ENCODE measurements at places on chromosomes 2 and 18. TPM values are rescaled to one million over a fixed set of nuclear protein-coding genes. Genes with fewer than 3 reads are reported as not detected.

DNA sequence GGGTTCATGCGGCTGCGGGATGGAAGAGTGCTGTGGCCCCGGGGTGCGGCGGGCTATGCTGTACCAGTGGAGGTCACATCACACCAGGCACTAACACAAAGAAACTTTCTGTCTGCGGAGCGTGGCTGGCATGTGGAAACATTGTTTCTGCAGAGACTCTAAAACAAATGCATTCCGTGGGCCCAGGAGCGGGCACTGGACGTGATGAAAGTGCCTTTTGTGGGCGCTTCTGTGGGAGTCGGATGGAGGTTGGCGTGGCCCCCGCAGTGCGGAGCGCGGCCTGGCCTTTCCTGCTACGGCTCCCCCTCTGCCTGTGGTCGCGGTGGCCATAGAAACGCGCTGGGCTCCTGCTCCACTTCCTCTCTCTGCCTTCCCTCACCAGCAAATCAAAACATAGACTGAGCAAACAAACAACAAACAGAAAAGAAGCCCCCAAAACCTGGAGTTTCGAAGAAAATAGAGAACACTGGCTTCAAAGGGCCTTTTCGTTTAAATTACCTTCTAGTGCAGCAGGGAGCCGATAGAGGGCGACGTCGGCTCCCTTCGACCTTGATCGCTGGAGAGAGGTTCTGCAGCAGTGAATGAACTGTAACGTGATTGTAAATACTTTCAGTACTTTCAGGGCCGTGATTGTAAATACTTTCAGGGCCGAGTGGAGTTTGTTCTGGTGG, 51.4 kb downstream of the KIF5C start:
- DNase-seq = peak; percentile 19

- DNase-seq = no peak
Observed at GRCh38 chr2:61493523-61493942, 22.6 kb upstream of the USP34 start.

DNA sequence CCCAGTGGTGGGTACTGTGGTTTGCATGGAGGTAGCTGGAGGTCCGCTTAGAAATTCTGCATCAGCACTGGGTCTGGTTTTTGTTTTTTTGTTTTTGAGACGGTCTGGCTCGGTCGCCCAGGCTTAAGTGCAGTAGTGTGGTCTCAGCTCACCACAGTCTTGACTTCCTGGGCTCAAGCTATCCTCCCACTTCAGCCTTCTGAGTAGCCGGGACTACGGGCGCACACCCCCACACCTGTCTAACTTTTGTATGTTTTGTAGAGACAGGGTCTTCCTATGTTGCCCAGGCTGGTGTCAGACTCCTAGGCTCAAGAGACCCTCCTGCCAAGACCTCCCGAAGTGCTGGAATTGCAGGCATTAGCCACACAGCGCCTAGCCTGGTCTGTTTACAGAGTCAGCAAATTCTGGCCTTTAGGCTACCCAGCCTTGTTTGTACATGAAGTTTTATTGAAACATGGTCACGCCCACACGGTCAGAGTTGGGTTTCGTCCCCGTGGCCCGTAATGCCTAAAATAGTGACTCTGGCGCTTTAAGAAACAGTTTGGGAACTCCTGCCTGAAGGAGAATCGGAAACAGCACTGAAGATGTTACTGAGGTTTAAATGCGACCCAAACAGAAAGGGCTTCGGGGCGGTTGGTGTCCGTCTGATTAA, 32.7 kb downstream of the CTDP1 start:
- no peak for DNase-seq

DNA sequence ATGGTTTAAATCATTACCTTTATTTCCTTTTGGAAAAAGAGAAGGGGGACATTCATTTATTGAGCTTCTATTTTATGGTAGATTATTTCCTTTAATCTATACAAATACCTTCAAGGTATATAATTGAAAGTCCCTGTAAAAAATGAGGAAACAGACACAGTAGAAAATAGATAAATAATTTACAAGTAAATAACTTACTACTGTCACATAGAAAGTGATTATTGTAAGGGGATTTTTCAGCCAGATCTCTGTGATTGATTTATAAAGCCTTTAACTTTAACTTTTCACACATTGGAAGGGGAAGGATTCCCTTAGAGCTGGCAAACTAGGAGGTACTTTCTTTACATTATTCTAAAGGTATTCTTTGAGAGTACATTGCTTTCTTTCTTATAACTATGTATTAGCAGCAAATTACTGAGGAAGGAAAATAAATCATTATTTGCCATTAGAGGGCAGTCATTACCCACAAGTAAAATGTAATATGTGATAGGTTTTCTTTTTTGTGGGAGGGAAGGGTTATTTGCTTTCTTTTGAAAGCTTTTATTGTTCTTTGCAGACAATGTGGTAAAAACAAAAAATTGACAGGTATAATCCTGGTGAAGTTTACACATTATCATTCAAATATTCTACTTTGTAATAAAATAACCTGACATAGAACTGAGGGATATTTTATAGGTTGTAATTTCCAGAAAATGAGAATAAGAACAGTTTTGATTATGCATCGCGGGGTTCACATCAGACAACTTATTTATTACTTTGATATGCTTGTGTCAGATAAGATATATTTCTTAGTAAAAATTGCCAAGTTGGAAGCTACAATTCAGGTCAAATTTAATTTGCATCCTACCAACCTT, 24.8 kb upstream of the RPE start:
- DNase-seq = no peak

- no peak for DNase-seq
Observed at GRCh38 chr2:115609978-115610377, 1167.5 kb downstream of the DPP10 start.

GRCh38 chr18:61749031-61749430, 143.8 kb downstream of the RNF152 start:
- no peak for DNase-seq

- DNase-seq = no peak
Observed at GRCh38 chr2:106039634-106040315, 154.3 kb downstream of the UXS1 start.

GRCh38 chr18:58541789-58542425, 87.0 kb downstream of the ALPK2 start:
- DNase-seq = no peak

GRCh38 chr18:77234504-77235365, 14.9 kb upstream of the GALR1 start:
- no peak for DNase-seq

GRCh38 chr2:160869411-160869810, 290.8 kb upstream of the TANK start:
- DNase-seq = no peak

GRCh38 chr2:229675569-229675968, 38.8 kb downstream of the DNER start:
- DNase-seq = no peak

DNA sequence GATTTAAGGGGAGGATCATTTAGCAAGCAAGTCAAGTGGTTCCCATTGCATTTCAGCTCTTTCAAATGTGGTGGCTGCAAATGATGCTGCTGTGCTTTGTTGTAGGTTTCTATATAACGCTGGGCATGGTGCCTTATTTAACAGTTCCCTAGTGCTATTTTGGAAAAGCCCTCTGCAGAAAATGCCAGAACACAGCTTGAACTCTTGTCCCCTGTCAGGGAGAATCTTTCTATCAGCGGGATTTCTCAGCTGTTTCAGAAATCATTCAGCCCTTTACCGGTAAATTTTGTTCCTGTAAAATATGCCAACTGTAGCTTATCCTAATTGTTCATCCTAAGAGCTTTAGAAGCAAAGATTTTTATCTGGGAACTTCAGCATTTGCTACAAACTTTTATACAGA, 77.8 kb upstream of the DTNA start:
- DNase-seq = no peak

GRCh38 chr2:70948337-70949003, 12.8 kb downstream of the ATP6V1B1 start:
- peak; percentile 52 for DNase-seq

- no peak for DNase-seq
Observed at GRCh38 chr18:24853076-24853475, 392.6 kb downstream of the HRH4 start.

DNA sequence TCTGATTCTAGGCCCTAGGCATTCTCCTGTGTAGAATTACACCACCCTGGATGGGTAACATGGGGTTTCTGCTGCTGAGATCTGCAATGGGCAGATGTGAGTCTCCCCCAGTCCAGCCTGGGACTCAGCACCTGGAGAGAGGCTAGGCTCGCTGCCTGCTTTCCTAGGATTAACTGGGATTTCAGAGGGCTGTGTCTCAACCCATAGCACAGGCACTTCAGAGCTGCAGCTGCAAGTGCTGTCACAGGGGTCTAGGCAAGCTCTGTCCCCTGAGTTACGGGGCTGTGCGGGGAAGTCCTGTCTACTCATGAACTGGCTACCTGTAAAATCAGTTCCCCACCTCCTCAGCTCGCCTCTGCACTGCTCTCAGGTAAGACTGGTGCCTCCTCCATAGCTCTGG, 51.5 kb downstream of the CABLES1 start:
- DNase-seq = no peak

GRCh38 chr2:143803936-143804335, 674.7 kb downstream of the ARHGAP15 start:
- DNase-seq = no peak

DNA sequence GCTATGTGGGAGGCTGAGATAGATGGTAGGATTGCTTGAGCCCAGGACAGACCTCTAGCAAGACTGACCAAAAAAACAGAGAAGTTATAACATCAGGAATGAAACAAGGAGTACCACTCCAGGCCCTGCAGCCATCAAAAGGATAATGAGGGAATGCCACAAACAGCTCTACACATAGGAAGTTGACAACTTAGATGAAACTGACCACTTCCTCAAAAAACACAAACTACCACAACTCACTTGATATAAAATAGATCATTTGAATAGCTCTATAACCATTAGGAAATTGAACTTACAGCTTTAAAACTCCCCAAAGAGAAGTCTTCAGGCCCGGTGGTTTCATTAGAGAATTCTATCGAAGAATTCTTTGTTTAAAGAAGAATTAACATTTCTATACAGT, 12.9 kb upstream of the ESPNL start:
- no peak for DNase-seq

DNA sequence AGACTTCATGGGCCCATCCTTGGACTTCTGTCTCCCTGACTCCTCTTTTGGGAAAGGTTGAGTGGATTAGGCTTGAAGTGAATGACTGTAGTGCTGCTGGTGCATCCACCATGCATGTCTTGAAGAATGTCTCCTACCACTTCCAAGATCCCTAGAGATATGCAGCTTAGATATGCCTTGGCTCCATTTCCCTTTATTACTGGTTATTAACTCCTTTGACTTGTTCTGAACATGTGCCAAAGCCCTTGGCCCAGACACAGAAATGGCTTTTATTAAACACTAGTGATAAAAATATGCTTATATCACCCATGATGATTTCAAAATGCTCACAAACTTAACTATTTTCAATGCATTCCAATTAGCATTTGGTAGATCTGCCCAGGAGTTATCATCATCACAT, 90.0 kb upstream of the SLC14A2 start:
- DNase-seq = no peak

- DNase-seq = no peak
Observed at GRCh38 chr2:205723179-205723578, 40.9 kb downstream of the NRP2 start.

The SPATA3 gene
- polyA plus RNA-seq = not detected

The D2HGDH gene
- 27.5 TPM for polyA plus RNA-seq

The COLEC11 gene
- 1.6 TPM for polyA plus RNA-seq

The CRYGD gene
- polyA plus RNA-seq = not detected

The PECR gene
- 45.6 TPM for polyA plus RNA-seq

The OBSL1 gene
- polyA plus RNA-seq = 110 TPM
